ENCODE measurements at places on chromosomes 5 and 9.

- DNase-seq = no peak
These were observed 113.8 kb downstream of the COL5A1 start for GRCh38 chr9:134755221-134755907.

GRCh38 chr9:112325600-112325999, 7.8 kb downstream of the PTBP3 start:
- DNase-seq = no peak

- peak; percentile 39 for DNase-seq
These were observed 35.3 kb upstream of the SPDL1 start for GRCh38 chr5:169548315-169548714.

GRCh38 chr5:175707751-175708375, 50.0 kb downstream of the HRH2 start:
- no peak for DNase-seq

DNA sequence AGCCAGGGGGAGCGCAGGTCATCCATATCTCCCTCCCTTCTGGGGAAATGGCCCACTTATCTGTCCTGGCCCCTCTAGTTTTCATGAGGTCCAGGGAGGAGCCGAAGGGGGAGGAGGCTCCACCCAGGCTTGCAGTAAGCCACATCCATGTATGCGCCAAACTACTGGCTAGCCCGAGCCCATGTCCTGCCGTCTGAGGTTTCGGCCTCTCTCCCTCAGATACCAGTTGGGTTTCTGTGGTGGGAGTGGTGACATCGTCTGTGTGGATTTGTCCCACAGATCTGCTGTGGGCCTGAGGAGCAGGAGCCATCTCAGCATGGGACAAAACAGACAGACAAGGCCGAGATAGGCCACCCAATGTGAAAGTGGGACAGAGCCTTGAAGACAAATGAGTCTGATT, 78.3 kb upstream of the ORM1 start:
- DNase-seq = no peak

DNA sequence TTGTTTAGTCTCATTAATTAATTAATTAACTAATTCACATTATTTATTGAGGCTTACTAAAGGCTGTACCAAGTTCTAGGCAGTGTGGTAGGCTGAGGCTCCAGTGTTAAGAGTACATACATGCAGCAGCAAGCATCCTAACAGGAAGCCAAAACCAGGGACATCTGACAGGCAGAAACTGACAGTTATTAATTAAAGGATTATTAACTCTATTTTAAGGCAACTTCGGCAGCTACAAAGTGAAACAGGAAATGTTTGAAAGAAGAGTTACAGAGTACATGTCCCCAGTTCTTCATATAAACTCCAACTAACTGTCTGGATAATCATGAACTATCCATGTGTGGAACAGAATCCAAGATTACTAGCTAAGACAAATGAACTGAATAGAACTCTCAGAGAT, 39.3 kb upstream of the GABRB2 start:
- DNase-seq = no peak

DNA sequence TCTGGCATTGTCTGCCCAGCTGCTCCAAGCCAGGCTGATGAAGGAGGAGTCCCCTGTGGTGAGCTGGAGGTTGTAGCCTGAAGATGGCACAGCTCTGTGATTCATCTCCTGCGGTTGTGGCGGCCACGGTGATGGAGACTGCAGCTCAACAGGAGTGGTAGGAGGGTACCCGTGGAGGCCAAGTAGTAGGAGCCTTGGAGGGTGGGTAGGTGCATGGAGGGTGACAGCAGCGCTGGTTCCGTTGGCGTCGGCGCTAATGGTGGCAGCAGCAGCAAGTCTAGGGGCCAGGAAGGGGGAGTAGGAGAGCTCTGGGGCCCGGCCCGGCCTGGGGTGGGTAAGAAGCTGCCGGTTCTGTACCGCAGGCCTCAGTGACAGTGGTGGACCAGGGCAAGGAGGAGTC, 22.4 kb upstream of the TRIM52 start:
- no peak for DNase-seq

- DNase-seq = no peak
These were observed 61.9 kb downstream of the WWC1 start for GRCh38 chr5:168353216-168353957.

DNA sequence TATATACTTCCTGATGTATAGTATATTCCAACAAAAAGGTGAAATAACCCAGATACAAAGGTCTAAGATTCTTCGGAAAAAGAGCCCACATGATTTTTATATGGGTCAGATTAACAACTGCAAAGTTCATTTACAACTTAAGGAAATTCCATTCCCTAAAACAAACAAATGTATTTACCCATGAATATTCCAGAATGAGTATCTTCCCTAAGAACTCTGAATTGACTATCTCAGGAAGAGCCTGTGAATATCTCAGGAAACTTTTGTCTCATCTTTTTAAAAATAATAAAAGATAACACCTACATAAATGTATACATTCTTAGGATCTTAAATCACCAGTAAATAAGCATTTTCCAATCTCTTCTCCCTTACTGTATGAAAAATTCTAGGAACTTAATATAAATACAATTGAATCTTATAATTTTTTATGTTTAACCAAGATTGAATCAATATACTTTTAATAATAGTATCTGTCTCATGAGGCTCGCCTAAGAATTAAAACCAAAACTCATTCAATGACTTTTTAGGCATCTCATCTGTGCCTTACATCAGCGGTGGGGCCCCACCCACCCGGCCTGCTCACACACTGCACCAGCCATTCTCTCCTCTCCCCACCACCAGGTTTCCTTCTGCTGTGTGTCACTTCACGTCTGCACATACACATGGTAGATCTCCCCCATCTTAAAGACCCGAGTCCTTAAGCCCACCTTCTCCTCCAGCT, 78.1 kb downstream of the RAPGEF1 start:
- no peak for DNase-seq

GRCh38 chr9:19492775-19493173, 84.0 kb downstream of the ACER2 start:
- DNase-seq = no peak

DNA sequence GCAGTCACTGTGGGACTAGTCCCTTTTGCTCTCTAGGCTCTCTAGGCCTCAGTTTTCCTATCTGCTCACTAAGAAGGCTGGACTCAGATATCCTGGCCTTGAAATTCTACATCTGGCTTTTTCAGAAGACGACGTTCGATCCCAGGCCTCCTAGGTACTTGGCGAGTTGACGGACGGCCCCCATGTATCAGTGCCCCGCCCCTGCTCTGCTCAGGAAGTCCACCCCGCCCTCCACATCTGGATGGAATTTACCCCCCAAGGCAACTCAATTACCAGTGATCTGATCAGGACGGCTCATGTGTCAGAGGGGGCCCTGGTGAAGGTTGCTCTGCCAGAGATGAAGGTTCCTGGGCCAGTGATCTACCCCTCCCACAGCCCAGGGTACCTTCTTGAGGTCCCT, 44.1 kb upstream of the SYNPO start:
- DNase-seq = no peak

DNA sequence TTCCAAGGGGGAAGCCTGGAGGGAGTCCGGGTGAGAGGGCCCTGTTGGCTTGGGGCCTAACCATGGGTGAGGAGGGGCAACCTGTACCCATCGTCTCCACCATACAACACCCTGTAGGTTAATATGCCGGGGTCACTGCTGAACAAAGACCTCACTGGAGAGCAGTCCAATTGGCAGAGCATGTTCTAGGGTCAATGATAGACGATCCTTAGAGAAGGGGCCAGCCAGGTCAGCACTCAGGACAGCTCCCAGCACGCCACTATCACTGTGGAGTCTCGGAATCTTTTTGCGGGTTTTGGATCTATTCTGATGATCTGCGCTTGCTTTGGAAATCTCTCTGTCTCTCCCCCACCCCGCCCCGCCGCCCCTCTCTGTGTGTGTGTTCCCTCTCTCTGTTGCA, 218.4 kb upstream of the MVB12B start:
- DNase-seq = peak; percentile 10

GRCh38 chr9:91285729-91286353, 75.9 kb downstream of the AUH start:
- no peak for DNase-seq

DNA sequence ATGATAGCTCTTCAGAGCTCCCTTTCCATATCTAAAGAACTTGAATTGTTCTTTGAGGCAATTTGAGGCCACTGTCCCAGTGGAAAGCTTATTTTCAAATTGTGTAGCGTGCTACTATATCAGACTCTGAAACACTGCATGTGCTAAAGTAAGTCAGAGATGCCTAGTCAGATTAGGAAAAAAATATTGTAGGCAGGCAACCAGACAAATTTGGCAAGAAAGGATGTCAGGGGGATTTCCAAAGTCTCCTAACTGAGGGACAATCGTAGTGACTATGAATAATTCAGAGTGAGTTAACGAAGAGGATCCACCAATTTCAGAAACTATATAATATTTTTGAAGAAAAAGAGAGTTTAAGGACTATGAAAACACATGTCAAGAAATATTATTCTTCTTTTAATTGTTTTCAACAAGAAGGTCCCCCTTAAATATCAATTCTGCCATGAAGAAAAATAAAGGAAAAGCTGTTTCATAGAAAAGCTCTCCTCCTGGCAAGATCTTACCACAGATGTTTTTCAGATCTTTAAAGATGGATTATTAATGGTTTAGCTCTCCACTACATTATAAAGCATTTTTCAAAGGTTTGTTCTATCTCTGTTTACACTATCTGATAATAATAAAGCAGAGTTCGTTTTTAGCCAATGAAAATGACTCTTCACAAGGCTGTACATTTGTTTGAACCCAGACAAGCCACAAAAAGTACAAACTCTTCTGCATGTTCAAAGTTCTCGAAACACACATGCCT, 273.5 kb upstream of the PTGER4 start:
- no peak for DNase-seq

- no peak for DNase-seq
These were observed 39.4 kb downstream of the GALNT12 start for GRCh38 chr9:98846879-98847278.

DNA sequence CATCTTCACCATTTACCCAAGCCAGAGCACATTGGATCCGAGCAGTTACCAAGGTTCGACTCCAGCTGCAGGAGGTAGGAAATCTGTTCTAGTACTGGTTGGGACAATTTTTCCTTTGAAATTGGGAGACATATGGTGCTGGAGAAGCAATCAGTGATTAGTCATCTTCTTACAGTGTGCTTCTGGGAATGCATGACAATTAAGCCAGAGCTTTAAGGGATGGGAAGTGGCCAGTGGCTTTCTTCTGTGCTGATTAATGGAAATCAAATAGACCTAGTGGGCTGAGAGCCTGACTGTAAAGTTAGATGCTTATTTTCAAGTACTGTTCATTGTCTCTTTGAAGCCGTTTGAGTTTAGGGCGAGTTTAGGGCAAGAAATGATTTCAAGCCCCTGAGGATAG, 152.1 kb downstream of the UNC13B start:
- DNase-seq = peak; percentile 52

- peak; percentile 32 for DNase-seq
These were observed 44.1 kb upstream of the FOXE1 start for GRCh38 chr9:97808972-97809371.

GRCh38 chr5:149170299-149170698, 29.0 kb downstream of the ABLIM3 start:
- peak; percentile 20 for DNase-seq

GRCh38 chr9:33718987-33719386, 76.4 kb upstream of the PRSS3 start:
- DNase-seq = peak; percentile 52

DNA sequence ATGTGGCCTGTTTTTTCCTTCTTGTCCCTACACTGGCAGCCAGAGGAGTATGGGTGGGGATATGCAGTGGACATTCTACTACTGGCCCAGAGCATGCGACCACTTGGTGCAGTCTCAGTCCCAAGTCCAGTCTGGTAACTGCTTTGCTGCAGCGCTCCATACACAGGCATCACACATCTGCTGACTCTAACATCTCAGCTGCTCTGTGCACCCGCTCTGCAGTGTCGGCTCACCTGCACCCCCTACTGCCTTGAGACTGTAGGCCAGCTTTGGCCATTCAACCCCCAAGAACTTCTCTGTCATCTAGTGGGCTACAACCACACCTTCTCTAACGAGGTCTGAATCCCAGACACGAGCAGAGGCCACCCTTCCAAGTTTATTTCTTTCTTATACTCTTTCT, 46.4 kb upstream of the SLCO6A1 start:
- DNase-seq = peak; percentile 9

GRCh38 chr5:68215898-68216244, 315 bp downstream of the PIK3R1 start:
- no peak for DNase-seq

- no peak for DNase-seq
These were observed 8.3 kb upstream of the ABCA1 start for GRCh38 chr9:104936291-104936690.

GRCh38 chr5:56309262-56309826, 76.2 kb upstream of the ANKRD55 start:
- no peak for DNase-seq

GRCh38 chr5:35622974-35623373, 5.3 kb downstream of the SPEF2 start:
- DNase-seq = no peak

- DNase-seq = peak; percentile 77
These were observed 7.3 kb upstream of the ANXA6 start for GRCh38 chr5:151164687-151165392.

DNA sequence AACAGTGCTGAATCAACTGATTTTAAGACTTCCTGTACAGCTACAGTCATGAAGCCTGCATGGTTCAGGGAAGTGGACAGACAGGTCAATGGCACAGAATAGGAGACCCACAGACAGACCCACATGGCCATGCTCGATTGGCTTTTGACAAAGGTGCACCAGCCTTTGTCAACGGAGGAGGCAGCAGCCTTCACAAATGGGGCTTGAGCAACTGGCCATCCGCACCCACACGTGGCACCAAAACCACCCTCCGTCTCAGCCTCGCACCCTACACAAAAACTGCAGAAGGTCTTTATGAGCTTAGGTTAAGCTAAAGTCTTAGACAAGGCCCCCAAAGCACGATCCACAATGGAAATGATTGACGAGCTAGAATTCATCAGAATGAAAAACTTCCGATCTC, 59.5 kb upstream of the UBAC1 start:
- DNase-seq = no peak

DNA sequence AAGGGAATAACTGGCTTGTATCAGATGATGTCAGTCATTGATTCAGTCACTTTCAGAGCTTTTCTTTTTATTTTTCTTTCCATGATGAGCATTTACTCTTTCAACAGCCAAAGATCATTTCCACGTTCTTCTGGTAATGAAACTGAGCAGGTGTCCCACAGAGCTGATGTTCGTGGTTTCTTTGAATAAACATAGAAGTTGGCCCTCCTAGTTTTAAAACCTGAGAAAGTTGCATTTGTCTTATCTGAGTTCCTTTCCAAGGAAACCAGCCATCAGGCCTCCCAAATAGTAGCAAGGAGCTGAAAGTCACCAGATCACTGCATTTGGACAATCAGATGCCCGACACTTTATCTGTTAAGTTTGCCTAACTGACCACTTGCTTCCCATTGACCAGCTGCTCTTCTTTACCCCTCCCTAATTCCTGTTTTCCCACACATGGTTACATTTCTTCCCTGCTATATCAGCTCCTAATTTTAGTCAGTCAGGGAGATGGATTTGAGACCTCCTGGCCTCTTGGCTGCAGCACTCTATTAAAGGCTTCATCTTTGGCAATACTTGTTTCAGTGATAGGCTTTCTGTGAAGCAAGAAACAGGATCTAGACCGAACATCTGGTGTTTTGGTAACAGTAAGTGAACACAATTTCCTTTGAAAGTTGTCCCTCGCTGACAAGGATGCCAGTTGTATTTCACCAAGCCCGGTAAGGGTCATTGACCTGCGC, 420.8 kb downstream of the CHSY3 start:
- DNase-seq = no peak
